ENCODE measurements at places on chromosomes 5 and 9.

- no peak for DNase-seq
Measured at GRCh38 chr5:57036761-57037160, 84.8 kb upstream of the MIER3 start.

- DNase-seq = no peak
Measured at GRCh38 chr5:158943057-158943456, 156.7 kb downstream of the EBF1 start.

- no peak for DNase-seq
Measured at GRCh38 chr5:100456615-100457014, 78.6 kb upstream of the FAM174A start.

DNA sequence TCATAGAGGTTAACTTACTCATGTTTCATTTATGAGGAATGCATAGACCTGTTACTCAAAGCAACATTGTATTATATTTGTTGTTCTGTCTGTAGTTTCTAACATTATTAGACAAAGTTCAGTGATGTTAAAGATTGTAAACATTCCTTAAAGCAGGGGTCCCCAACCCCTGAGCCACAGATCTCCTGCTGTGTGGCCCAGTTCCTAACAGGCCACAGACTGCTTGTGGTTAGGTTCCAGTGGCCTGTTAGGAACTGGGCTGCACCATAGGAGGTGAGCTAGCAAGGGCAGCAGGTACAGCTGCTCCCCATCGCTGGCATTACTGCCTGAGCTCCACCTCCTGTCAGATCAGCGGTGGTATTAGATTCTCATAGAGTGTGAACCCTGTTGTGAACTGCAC is 181.1 kb downstream of the KDM4C start:
- DNase-seq = no peak

DNA sequence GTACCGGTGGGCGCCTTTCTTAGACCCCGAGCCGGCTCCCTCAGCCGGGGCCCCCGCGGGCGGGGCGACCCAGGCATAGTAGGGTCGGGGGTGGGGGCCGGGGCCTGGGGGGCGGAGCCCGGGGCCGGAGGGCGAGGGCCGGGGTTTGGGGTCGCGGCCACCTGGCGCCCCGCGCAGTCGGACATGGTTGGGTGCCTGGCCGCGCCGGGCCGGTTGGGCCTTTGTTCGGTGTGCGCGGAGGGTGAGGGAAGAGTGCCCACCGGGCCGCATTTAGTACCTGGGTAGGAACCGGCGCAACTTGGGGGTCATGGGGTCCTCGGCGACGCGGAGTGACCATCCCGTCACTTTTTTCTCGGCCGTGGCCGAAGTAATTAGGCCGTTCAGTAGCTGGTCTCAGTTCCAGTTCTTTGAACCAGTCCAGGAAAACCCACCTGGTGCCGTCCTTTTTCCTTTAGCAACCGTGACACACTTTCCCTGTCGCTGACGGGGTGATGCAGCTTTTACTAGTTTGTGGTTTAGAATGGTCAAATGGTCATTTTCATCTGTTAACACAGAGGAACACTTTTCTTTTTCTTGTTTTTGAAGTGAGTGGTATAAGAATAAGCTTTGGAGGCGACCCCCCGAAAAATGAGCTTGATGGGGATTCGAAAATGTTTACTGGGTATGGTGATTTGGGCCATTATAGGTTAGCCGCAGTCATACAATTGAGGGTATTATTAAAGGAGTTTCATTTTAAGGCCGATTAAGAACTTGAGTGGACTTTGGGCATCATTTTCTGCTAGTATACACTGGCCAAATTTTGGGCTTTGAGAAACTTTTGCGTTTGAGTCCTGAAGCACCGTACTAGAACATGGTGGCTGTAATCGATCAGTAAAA is 589 bp downstream of the CKS2 start:
- DNase-seq = no peak

GRCh38 chr9:102101723-102102122 is 363.3 kb upstream of the GRIN3A start:
- DNase-seq = no peak

DNA sequence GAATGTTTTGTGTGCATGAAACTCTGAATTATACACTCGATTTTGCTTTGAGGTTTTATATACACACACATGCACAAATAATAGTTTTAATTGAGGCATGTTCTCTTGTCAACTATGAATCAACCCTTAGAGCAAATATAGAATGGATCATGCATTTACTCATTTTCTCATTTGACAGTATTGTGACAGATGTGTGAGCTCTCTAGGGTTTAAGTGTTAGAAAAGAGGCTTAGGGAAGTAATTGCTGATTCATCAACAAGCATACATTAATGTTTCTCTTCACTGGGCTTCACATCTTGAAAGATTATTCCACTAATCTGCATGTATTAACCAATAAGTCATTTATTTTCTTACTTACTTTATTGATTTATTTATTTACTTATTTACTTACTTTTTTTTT is 1356.8 kb upstream of the ACO1 start:
- DNase-seq = no peak

DNA sequence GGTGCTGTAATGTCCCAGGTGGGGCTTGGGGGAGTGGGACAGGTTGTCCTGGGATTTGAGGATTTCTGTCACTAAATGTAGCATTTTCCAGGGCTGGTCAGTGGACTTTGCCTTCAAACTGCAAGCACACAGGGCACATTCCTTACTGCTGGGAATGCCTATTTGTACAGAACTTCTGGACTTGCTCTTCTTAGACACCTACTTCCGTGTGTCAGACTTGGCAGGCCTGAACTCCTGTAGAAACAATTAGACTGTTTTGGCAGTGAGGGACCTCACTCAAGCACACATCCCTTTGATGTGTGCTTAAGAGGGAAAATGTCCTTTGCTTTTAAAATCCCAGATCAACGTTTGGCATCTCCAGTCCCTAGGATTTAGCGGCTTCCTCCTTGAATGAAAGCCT is 192.2 kb downstream of the PAPPA start:
- DNase-seq = no peak

DNA sequence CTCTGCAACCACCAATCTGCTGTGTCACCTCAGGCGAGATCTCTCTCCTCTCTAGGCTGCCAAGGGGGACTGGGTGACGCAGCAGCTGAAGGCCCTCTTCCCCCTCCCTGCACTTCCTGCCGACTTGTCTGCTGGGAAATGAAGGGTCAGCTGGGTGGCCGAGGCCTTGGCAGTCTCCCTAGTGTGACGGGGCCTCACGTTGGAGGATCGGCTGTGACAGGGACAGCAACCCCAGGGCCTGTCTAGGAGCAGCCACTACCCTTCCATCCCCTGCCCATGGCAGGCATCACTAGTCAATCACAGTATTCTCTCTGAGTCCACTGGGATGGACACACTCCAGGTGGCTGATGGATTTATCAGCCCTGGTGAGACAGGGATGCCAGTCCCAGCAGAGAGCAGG is 107.3 kb upstream of the SARDH start:
- no peak for DNase-seq

- peak; percentile 47 for DNase-seq
Measured at GRCh38 chr5:1734271-1734907, 65.2 kb downstream of the MRPL36 start.

GRCh38 chr5:168802337-168802736 is 223.2 kb upstream of the PANK3 start:
- no peak for DNase-seq

All from left forelimb (tissue), 1 donor.